Activated CD4-positive, alpha-beta T cell treated with anti-CD3 and anti-CD28 coated beads for 4 hours (primary cell): ENCODE measurements at places on chromosomes 3 and 15.

DNA sequence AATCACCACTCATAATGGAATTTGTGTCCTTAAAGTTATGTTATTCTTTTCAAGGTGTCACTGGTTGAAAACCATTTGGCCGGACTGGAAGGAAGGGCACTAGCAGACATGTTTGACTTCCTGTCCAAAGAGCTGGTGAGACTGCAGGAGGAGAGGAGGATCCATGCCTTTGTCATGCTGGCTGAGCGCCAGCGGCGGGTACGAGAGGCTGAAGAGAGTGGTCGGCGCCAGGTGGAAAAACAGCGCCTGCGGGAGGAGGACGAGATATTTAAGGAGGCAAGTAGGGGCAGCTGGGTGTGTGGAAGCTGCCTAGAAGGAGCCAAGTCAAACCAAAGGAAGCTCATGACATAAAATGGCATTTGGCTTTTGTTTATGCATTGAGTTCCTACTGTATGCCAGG is 38.0 kb upstream of the NR1I2 start:
- no peak for DNase-seq

DNA sequence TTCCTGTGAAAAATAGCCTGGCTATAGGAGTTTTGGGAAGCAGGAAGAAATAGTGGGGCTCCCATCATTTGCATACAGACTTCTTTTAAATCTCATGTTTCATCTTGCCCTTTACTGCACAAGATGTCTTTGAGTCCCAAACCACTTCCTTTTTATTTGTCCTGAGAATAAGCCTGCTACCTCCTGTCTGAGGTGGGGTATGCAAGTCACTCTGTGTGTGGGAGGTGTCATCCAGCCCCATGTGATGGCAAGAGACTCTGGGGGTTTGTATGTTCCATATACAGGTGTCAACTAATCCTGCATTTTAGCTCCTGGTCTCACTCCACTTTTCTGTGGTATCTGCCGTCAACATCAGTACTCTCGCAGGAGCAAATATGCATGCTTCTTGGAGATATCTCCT is 102.0 kb downstream of the OTOL1 start:
- no peak for DNase-seq

DNA sequence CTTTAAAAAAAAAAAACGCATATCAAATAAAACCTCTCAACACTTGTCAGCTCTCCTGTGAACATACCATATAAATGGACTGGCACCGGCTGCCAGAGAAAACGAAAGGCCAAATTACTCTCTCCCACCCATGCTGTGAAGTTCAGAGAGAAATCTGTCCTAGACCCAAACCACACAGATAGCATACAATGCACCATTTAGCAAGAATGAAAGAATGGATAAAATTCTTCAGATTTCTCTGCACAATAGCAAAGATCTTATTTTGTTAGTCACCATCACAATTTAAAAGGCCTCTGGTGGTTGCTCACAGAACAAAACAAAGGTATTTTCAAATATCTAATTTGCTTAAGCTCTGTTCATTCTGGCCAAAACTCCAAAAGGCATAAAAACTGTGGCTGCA is 93.9 kb upstream of the BHLHE40 start:
- no peak for DNase-seq

- no peak for DNase-seq
Measured at GRCh38 chr3:44899683-44900367, 25.4 kb downstream of the TGM4 start.

DNA sequence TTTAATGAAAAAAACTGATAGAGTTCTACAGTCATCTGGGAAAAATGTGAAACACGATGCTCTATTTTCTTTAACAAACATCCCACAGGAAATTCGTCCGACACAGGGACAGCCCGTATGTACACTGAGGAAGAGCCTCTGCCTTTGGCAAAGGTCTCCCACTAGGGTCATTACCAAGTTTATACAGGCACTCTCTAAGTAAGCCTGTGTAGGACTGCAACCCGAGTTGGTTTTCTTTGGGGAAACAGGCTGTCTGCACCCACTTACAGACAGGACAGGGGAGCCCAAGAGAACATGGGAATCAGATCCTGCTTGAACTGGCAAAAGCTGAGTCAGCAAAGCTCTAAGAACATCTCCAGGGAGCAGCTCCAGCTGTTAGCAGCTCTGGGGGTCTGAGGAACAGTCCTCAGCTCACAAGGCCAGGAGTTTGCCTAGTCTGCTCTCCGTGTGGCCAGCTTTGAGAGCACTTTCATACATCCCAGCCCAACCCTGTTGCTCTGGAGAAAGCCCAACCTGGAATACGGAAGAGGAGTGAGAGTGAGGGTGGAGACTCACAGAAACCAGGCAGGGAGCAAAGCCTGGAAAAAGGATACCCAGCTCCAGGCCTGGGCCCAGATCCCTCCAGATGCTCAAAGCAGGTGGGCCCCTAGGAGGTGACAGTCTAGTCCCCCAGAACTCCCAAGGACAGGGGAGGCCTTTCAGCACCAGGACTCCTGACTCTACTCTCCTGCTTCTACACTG is 1.9 kb downstream of the TBC1D2B start:
- no peak for DNase-seq

GRCh38 chr15:88127432-88127790 is 129.1 kb downstream of the NTRK3 start:
- DNase-seq: no peak

DNA sequence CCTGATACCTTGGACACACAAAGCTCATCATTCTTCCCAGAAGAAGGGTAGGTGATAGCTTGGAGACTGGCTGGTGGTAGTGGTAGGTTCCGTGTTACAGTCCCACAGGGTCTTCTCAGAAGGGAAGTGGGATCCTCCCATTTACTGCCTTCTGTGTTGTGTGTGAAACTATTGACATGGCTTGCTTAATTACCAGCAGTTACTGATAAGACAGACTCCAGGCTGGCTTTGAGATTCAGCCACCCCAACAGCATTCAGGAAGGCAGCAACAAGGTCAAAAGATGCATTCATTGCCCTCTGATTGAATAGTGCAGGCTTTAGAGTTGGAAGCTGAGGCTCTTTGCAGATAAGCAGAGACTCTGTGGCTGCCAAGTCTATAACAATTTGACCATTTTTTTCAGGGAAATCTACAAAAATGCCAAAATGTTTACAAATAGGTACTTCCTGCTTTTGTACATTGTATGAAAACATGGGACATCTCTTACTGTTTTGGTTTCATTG is 7.7 kb downstream of the ARNT2 start:
- no peak for DNase-seq

GRCh38 chr3:123042413-123042812 is 14.8 kb upstream of the SEMA5B start:
- DNase-seq: no peak

DNA sequence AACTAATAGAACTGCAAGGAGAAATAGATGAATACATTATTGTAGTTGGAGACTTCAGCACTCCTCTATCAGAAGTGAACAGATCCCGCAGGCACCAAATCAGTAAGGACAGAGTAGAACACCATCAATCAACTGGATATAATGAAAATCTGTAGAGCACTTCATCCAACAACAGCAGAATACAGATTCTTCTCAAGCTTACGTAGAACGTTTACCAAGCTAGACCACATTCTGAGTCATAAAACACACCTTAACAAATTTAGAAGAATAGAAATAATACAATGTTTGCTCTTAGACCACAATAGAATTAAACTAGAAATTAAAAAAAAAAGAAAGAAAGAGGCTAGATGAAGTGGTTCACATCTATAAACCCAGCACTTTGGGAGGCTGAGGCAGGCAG is 70.7 kb upstream of the NEDD4 start:
- no peak for DNase-seq

- no peak for DNase-seq
Measured at GRCh38 chr15:45116482-45117307, 2.6 kb downstream of the DUOXA2 start.

DNA sequence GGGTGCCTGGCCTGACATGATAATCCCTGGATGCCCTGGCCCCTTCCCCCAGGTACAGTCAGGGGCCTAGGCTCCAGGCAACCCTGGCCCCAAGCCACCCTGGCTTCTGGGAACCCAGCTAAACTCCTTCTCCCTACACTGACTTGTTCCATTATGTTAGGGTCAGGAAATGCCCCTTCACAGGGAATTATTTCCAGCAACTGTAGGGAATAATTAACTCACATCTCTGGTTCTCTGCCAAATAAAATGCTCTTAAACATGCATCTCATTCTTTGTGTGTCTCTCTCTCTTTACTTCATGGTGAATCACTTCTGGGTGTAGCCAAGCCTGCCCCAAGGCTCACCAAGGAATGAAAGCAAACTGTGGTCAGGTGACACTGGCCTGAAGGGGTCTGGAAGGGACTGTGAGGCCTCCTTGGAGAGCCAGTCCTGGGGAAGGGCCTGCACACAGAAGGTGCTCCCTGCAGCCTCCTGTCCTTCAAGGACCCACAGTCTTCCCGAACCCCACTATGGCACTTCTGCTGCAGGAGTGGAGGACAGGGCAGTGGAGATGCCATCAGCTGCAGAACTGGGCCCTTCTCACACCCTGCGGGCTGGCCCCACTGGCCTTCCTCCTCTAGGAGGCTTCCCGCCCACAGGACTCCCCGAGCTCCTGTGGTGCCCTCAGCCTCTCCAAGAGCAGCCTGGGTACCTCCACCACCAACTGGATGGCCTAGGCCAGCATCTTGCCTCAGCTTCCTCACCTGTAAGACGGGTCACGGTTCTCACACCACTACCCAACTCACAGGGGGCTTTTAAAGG is 17.6 kb downstream of the TKT start:
- no peak for DNase-seq

DNA sequence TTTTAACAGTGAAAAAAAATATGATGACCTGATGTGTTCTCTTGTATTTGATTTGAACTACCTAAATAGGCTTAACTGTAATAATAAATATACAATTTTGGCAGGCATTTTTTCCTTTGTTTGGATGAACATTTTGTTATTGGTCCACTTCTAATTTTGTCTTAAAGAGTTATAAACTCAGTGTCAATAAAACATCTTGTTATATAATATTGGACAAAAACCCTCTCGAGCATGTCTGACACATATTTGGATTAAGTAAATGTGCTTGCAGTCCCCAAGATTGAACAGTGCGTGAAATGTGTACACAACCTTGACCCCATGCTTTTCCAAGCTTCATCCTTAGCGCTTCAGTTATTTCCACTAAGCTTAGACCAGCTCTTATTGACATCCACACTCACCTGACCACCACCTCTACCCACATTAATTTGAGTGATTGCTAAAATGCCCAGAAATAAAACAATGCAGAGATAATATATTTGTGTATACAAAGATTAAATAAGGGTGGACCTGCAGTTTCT is 131.7 kb upstream of the ZBED2 start:
- DNase-seq: no peak

- DNase-seq: no peak
Measured at GRCh38 chr15:60652245-60652644, 173.3 kb upstream of the ICE2 start.

DNA sequence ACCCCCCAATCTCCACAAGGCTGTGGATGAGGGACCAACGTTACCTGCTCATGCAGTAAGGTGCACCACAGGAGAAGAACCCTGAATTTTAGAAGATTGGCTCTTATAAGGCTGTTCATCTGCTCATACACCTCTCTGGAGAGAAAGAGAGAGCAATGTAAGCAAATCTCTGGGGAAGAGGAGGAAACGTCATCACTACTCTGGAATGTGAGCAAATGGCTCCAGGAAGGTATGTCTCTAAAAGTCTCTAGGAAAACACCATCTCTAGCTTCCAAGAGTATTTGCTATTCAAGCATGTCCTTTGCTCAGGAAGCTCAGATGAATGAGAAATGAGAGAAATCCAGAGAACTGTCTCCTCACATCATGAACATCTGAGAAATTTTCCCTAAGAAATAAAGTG is 235.4 kb downstream of the TBL1XR1 start:
- DNase-seq: no peak

- DNase-seq: no peak
Measured at GRCh38 chr15:37019479-37020433, 80.6 kb downstream of the MEIS2 start.

- DNase-seq: no peak
Measured at GRCh38 chr3:123610331-123610730, 25.5 kb upstream of the HACD2 start.

- DNase-seq: no peak
Measured at GRCh38 chr3:191255156-191255555, 56.1 kb downstream of the OSTN start.
